NCI-H2107 (cell line): ENCODE measurements at places on chromosomes 4 and X.

- DNase-seq = no peak
Observed at GRCh38 chr4:108155373-108155772, 13.4 kb downstream of the LEF1 start.

GRCh38 chrX:139559383-139560042, 29.0 kb downstream of the F9 start:
- no peak for DNase-seq

GRCh38 chrX:134236626-134237614, at the start of gene CCDC160:
Gene CCDC160 (plus strand): TSS chrX:134237182. CDS start chrX:134244801, 7,619 bp downstream.
- DNase-seq = no peak

- DNase-seq = no peak
Observed at GRCh38 chrX:41692162-41692749, 3.5 kb downstream of the GPR34 start.

DNA sequence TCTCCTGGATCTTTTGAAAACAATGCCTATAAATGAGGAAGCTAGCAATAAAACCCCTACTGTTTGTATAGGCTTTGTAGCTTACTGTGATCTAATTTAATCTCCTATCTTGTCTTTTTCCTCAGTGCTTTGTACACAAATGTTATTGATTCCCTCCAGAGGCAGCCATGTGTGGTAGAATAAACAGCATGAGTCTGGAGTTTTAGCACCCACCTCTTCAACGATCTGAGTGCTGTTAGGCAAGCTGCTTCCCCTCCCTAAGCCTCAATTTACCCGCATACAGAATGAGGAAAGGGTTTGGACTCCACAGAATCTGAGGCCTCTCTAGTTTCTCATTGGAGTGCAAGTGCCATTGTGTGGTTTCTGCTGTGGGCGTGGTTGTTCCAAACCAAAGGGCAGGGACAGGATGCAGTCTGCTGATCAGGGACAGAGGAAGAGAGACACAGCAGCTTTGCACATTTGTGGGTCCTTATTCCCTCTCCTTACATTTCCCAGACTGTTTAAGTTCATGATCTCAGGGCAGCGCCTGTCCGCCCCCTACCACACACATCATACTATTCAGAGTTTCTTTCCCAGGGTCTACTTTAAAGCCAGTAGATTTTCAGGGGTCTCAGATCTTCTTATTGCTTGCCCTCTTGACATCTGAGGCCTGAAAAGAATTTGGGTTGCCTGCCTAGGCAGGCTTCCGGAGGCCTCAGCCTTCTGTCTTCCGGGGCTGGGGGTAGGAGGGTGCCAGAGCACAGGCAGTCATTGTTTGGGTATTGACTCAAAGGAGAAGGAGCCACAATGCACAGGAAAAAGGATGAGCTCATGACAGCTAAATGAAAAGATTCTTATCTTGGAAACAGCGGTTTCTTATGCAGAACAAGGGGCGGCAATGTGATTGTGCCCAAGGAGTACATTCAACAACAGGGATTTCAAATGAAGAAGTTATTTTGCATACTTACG, 114.9 kb upstream of the TEX13D start:
- DNase-seq = peak; percentile 56

GRCh38 chr4:8117278-8117682, 41.3 kb downstream of the ABLIM2 start:
- DNase-seq = no peak

GRCh38 chr4:78688366-78688765, 87.8 kb upstream of the BMP2K start:
- DNase-seq = no peak

DNA sequence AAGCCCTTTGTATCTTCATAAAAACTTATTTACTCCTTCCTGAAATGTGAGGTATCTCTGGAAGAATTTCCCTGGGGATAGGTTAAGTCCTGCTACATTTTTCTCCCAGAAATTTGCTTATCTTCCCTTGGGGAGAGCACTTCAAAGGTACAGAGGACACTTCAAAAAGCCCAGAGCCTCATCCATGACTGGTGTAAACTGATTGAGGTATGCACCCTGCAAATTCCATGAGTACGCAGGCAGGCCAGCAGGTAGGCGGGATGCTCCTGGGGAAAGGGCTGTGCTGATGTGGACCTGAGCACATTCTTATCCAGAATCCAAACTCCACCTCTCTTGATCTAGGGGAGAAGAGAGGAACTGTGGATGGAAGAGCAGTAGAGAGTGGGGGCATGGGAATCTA, 26.3 kb upstream of the RASGEF1B start:
- DNase-seq = no peak

GRCh38 chrX:37786624-37787422, 7.0 kb downstream of the CYBB start:
- no peak for DNase-seq

DNA sequence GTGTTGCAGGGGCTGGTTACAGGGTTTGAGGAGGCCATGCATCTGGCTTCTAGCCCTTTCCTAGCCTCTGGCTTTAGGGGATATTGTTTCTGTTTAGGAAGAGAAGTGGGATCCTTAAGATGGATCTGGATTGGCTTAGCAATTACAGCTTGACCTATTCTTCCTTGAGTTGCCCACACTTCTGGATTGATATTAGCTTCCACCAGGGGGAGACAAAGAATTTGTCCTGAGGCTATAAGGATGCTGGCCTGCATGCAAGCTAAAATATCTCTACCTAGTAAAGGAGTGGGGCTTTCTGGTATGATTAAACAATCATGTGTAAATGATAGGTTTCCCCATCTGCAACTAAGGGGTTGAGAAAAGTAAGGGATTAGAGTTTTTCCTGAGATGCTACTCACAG, 117.2 kb downstream of the TEX13C start:
- no peak for DNase-seq

DNA sequence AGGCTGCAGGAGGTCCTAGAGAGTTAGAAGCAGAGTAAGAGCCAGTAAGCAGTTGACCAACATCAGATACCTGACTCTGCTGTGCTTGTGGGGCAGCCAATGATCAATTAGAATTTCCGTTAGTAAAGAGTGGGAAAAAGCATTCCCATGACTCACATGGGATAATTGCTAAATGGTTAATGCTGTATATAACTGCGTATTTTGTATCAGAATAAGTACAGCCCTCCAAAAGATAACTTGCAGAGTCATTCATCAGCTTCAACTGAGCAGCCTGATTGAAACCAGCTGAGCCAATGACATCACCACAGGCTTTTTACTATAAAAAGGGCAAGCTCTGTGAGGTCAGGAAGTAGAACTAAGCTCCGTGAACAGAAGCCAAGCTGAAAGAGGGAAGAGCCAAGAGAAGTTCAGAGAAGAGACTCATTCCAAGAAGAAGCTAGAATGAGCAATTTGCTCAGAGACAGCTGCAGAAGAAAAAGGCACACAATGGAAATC, 67.9 kb downstream of the PPP3CA start:
- DNase-seq = no peak

GRCh38 chrX:72366178-72366577, 60.5 kb upstream of the CITED1 start:
- no peak for DNase-seq

- peak; percentile 10 for DNase-seq
Observed at GRCh38 chr4:182083671-182084410, 159.4 kb upstream of the TENM3 start.

- DNase-seq = no peak
Observed at GRCh38 chr4:170464614-170465197, 374.9 kb upstream of the AADAT start.

- no peak for DNase-seq
Observed at GRCh38 chr4:54767376-54767775, 109.6 kb downstream of the KIT start.

DNA sequence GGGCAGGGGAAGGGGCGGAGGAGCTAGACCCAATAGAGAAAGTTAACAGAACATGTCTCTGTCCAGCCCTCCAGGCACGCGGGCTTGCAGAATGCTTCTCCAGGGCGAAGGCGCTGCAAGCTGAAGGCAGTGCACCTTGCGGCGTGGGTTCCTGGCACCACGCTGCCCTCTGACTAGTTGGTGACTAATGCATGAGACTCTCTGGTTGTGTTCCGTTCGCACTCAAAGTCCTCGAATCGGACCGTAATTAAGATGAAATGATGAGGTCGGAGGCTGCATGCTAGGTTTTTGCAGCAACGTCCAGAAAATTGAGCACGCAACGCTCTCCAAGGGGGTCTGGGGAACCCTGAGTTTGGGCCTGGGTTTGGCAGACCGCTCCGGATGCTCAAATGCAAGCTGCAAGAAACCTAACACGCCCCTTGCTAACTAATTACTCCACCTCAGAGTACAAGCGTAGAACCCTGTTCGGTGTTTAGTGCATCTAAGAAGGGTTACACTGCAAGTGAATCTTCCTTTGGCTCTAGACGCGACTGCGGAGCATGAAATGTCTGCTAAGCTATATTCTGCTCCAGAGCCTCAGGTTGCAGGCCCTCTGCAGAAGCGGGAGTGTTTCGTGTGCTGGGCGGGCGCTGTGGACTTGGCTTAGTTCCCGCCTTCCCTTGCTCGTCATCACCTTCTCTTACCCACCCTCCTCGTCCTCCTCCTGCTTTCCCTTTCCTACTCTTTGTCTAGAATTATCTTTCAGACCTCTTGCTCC, 57.1 kb upstream of the NKAP start:
- no peak for DNase-seq

DNA sequence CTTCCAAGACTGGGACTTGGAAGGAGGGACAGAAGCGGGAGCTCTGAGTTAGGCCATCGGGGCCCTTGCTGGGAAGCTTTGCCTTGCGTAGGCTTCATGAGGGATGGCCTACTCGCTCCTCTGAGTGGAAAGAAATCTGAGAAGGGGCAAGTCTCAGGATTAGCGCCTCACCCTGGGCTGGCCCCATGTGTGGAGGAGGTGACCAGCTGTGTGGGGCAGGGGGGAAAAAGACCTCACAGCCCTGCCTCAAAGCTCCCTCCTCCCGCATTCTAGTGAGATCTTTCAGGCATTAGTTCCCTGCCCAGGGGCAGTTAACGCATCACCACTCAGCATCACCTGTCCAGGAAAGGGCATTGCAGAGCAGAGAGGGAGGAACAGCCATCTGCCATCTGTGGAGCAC, 156.1 kb downstream of the ENPP6 start:
- DNase-seq = no peak

- DNase-seq = no peak
Observed at GRCh38 chr4:165604181-165604580, 225.4 kb downstream of the CPE start.

DNA sequence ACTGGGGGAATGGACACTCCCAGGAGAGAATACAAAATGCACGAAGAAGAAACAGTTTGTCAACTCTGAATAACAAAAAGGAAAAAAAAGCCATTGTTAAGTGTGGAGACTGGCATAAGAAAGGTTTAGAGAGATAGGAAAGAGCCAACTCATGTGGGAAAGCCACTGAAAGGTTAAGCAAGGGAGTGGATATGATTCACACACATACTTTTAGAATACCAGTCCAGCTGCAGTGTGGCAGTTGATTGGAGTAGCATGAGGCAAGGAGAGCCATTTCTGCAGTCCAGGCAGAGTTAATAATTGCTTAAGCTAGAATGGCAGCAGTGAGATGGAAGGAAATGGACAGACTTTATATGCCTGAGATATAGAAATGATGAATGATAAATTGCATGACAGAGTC, 36.9 kb upstream of the ADAD1 start:
- DNase-seq = no peak

GRCh38 chrX:82458207-82458754, 1049.8 kb upstream of the POU3F4 start:
- no peak for DNase-seq

GRCh38 chr4:113260688-113261087, 211.2 kb downstream of the ANK2 start:
- DNase-seq = no peak

GRCh38 chr4:82591592-82591991, 29.8 kb upstream of the TMEM150C start:
- no peak for DNase-seq

- peak; percentile 56 for DNase-seq
Observed at GRCh38 chr4:41216294-41217019, 2.1 kb upstream of the APBB2 start.

GRCh38 chrX:38726612-38727011, 74.6 kb upstream of the MID1IP1 start:
- no peak for DNase-seq

DNA sequence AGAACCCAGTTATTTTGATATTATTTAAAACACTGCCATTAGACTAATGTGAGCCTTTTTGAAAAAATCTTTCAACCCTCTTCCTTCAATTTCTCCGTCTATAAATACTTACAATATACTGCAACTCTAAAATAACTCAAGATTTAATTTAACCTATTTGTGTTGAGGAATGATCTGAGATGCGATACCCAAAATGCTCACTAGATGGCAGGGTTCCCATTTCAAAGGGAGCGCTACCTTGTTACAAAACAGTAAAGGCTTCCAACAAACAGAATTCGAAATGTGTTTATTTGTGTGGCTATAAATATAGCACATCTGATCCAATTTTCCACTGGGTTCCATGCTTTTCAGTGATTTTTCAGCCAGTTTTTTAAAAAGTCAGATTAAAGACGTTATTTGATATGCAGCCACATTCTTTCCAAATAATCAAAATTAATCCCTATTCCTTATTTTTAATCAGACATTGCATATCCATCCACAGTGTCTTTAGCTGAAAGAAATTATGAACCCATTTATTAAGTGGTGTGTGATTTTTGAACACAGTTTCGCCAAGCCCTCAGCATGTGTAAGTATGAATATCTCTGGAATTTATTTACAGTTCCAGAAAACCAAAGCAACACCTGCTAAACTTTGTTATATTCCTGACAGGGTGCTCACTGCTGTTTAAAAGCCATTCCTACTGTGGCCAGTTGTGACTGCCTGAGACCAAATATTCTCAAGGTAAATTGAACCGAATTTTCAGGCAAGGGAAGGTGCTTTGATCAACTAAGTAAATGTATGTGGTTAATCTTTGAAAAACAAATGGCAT, 668.0 kb upstream of the LCORL start:
- DNase-seq = peak; percentile 10

GRCh38 chr4:4641661-4642495, 100.0 kb upstream of the STX18 start:
- no peak for DNase-seq

GRCh38 chr4:123547216-123548165, 150.9 kb downstream of the SPRY1 start:
- peak; percentile 24 for DNase-seq

DNA sequence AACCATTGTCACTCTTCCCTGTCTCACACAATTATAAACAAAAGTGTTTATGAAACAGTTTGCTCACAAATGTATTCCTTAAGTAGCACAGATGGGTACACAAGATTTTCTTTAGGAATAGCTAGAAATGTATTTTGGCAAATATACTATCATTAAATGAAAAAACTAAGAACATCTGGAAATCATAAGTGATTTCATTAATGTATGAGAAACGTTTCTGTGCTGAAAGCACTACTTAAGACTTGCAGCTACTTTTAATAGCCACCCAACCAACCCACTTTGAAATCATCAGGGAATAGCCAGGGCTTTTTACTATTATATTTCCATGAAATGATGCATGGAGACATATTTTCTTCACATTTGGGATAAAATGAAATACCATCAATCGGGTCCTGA, 62.3 kb upstream of the NAP1L5 start:
- no peak for DNase-seq

DNA sequence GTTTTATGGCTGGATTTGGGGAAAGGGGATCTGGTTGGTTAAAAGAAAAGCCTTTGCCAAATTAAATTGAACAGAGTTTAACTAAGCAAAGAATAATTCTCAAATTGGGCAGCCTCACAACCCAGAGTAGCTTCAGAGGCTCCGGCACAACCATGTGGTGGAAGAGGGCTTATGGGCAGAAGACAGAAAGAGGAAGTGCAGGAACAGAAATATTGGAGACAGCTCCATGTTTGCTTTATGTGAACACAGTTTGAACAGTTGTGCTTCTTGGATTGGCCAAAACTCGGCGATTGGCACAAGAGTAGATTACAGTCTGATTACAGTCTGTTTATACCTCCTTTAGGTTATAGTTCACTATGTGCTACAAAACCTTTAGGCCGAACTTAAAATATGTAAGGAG, 562.7 kb downstream of the TRIML1 start:
- DNase-seq = no peak

GRCh38 chrX:49066690-49067089, 7.1 kb downstream of the PRAF2 start:
- DNase-seq = no peak
